Activated effector memory CD4-positive, alpha-beta T cell treated with Interleukin-2 at 50 U/mL for 16 hours (primary cell): ENCODE measurements at places on chromosomes 13 and 19.

DNA sequence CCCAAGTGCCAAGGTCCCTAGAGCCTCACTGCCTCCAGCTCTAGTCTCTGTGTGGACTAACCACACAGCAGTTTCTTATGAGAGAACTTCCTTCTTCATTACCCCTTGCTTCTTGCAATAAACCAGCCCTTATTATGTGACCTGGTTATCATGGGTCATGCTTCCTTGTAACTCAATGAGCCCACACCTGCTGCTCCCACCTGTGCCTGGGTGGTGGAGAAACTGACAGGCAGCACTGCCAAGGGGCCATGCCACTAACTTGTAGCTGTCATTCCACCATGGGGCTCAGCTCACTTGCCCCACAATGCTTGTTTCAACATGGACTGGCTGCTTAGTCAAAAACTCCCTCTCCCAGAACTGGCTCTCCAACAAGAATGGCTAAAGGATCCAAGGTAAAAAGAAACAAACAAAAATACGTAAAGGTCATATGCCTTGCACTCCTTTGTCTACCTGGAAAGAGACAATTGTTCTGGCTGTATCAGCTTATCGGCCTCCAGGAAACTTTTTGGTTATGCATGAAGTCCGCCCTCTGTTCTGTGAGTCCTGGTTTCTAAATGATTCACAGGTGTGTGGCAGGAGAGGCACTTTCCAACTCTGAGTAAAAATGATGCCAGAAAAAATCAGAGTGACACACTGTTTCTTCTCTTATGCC lies 446.4 kb downstream of the COG6 start:
- DNase-seq: no peak

DNA sequence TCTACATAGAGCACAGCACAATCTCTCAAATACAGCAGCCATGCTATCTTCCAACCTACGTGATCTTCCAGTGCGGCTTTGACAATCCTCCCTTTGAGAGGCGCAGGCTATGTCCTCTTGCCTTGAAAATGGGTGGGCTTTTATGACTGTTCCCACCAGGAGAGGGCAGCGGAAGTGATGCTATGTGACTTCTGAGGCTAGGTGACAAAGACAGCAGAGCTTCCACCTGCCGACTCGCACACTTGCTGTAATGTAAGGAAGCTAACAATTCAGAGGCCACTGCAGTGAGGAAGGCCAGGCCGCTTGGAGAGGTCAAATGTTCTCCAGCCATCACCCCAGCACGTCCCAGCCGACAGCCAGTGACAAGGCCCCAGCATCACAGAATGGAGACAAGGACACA lies 65.8 kb downstream of the MRPL57 start:
- DNase-seq: no peak

DNA sequence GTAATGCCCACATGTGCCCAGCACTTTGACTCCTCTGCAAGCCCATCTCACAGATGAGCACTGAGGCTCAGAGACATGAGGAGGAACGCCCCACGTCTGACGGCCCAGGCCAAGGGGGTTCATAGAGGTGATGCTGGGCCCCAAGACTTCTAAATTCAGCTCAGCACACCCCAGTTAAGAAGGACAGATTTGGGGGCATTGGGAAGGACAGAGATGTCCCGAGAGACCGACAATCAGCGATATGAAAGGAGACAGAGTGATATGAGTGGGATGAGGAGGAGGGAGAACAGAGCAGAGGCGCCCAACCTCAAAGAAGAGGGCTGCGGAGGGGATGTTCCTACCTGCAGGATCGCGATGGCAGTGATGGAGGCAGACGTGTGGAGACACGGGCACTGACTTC lies at the start of gene CNFN:
Gene CNFN, minus strand, starts transcription at position 399 of the 400 bp plus-strand sequence. CDS start 1,260 bp downstream, outside the sequence.
- DNase-seq: no peak

- DNase-seq: no peak
Measured at GRCh38 chr13:23697772-23698313, 127.6 kb downstream of the TNFRSF19 start.
